ENCODE measurements at places on chromosomes 1 and 21. TPM values are rescaled to one million over a fixed set of nuclear protein-coding genes. Genes with fewer than 3 reads are reported as not detected.
A peak's percentile ranks its signal among the peaks of the same experiment; 100 is the strongest.

The FNDC10 gene
- 7.9 TPM for total RNA-seq

DNA sequence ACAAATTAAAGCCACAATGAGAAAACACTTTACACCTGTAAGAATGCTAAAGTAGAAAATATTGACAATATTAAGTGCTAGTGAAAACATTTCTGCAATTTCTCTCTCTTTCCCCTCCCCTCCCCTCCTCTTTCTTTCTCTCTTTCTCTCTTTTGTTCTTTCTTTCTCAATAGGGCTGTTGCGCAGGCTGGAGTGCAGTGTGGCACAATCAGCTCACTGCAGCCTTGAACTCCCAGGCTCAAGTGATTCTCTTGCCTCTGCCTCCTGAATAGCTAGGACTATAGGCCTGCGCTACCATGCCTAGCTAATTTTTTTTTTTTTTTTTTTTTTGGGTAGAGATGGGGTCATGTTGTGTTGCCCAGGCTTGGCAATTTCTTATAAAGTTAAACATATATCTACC is 5.9 kb upstream of the SHISAL2A start:
- H3K27ac ChIP-seq: no peak overlapping the region
- no peaks in the 10 kb centered on the region for H3K36me3 ChIP-seq
- H3K4me3 ChIP-seq: no peak overlapping the region

GRCh38 chr1:219130366-219130935 is 43.2 kb upstream of the LYPLAL1 start:
- no peaks in the 10 kb centered on the region for H3K36me3 ChIP-seq
- H3K4me3 ChIP-seq: no peak overlapping the region
- H3K4me1 ChIP-seq: peaks cover 8% of the 10 kb centered on the region
- no peak overlapping the region for H3K27ac ChIP-seq
- H3K27me3 ChIP-seq: no peaks in the 10 kb centered on the region

The TFF3 gene
- total RNA-seq: 9.1 TPM

DNA sequence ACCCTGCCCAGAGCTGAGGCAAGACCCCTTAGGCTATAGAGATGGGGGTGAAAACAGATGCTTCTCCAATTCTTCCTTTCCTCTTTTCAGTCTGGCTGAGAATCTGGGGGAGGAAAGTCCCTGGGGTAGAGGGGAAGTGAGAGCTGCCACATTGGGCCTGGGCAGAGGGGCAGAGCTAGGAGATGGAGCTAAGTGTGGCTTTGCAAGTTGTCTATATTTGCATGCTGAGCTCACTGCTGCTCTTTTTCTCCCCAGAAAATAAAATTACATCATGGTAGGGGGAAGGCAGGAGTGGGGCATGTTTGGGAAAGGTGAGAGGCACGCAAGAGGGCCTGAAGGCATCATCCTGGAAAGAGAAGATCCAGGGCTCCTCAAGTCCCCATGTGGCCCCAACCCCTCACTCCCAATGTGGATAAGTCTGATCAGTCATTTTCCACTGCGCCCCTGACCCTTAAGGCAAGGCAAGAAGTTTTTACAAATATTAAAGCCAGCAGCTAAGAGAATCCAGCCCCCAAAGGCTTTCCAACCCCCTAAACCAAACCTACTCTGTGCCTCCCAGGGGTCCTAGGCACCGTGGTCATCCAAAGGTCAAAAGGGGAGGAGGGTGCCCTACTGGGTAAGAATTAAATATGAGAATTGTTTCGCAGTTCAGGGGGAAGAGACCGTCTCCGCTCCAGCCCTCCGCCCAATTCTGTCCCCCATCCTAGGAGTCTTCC is 500 bp upstream of the PEA15 start:
- no peaks in the 10 kb centered on the region for H3K27me3 ChIP-seq
- H3K36me3 ChIP-seq: peaks cover 6% of the 10 kb centered on the region
- H3K4me1 ChIP-seq: peaks cover 23% of the 10 kb centered on the region
- no peak overlapping the region for H3K27ac ChIP-seq
- no peak for DNase-seq
- peak overlapping the region; percentile 89 for H3K4me3 ChIP-seq

DNA sequence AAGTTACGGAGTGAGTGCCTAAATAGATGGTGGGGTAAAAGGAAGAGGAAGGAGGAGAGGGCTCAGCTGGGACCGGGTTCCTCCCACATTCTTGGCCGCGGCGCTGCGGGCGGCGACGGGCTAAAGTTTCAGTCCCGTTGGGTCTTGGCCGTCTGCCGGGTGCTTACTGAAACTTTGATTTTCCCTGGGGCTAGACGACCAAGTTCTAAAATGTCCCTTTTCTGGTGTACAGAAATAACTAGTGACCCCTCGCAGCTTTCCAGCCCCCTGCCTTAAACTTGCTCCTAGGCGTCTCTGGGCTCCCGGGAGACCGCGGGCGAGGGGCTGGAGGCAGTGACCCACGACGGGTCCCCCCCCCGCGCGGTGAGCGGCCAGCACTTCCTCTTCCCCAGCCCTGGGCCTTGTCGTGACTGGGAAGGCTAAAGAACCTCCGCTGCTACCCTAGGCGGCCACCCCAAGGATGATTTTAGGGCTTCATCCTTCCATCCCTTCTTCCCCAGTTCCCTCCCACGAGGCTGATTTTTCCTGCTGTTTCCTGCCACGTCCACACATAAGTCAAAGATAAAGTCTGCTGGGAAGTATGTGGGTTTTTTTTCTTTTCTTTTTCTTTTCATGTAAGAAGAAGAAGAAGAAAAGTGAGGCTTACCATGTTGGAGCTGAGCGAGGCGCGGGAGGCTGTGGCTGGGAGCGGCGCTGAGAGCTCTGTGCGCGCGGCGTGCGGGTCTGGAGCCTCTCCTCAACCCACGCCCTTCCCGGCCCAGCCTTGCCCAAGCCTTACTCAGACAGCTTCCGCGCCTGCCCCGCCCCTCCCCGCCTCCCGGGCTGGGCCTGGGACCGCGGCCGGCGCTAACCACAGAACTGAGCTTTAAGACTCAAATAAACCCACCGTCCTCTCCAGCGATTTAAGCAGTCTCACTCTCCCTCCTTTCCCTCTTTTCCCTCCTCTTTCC is at the start of gene S100A11:
TSS of gene S100A11 (minus strand) at position 738 of the 950 bp plus-strand sequence. CDS start at position 649, 89 bp downstream.
- peak within 1 kb of the TSS; percentile 90 for H3K27ac ChIP-seq
- H3K36me3 ChIP-seq: peaks cover 27% of the 10 kb centered on the region
- no peaks in the 10 kb centered on the region for H3K27me3 ChIP-seq
- H3K4me1 ChIP-seq: peaks cover 33% of the 10 kb centered on the region
- peak within 1 kb of the TSS; percentile 77 for H3K4me3 ChIP-seq

The STMN1 gene
- 177 TPM for total RNA-seq

GRCh38 chr1:8070381-8070811 is 44.3 kb upstream of the ERRFI1 start:
- peaks cover 22% of the 10 kb centered on the region for H3K4me1 ChIP-seq
- H3K27me3 ChIP-seq: no peaks in the 10 kb centered on the region
- DNase-seq: peak; percentile 94
- H3K27ac ChIP-seq: peak overlapping the region; percentile 92

DNA sequence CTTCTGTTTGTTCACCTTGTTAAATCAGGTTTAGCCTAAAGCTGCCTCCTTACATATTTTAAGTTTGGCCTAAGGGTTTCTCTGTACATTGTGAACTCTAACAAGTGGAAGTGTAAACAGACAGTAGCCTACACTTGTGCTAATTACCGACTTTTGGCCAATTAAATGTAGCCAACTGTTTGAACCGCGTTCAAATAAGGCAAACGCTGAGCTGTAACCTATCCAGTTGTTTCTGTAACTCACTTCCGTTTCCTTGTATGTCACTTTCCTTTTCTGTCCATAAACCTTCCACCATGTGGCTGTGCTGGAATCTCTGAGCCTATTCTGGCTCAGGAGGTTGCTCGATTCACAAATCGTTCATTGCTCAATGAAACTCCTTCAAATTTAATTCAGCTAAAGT is 8.0 kb upstream of the FCAMR start:
- H3K4me1 ChIP-seq: no peaks in the 10 kb centered on the region
- H3K27ac ChIP-seq: no peak overlapping the region

GRCh38 chr21:36701756-36702621 is 3.1 kb downstream of the SIM2 start:
- peak overlapping the region; percentile 95 for H3K4me3 ChIP-seq
- H3K36me3 ChIP-seq: peaks cover 16% of the 10 kb centered on the region
- peak overlapping the region; percentile 79 for H3K27ac ChIP-seq
- H3K4me1 ChIP-seq: peaks cover 19% of the 10 kb centered on the region

DNA sequence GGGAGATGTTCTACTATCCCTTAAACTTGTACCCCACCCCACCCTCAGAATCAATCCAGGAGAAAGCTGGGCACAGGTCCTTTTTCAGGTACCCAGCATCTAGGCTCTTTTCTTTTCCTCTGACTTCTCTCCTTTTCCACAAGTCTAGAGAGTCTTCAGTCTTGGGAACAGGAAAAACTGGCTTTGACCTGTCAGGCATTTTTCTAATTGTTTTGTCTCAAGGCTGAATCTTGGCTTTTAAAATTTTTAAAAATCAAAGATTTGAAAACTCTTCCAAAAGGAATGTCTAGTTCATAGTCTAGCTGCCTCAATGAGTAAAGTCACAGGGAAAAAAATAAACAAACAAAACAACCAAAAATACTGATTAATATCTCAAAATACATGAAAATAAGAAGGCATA is 161.5 kb downstream of the HFM1 start:
- H3K27ac ChIP-seq: no peak overlapping the region

GRCh38 chr1:196193896-196194559 is 414.2 kb downstream of the KCNT2 start:
- no peak overlapping the region for H3K27ac ChIP-seq
- no peak overlapping the region for H3K4me3 ChIP-seq
- no peaks in the 10 kb centered on the region for H3K27me3 ChIP-seq

GRCh38 chr1:67583462-67583950 is 101.5 kb upstream of the GADD45A start:
- no peaks in the 10 kb centered on the region for H3K36me3 ChIP-seq
- H3K4me1 ChIP-seq: peaks cover 6% of the 10 kb centered on the region
- no peak for DNase-seq
- no peaks in the 10 kb centered on the region for H3K27me3 ChIP-seq

The TNNT2 gene
- total RNA-seq: 1.1 TPM

- H3K27ac ChIP-seq: no peak overlapping the region
- DNase-seq: no peak
- peaks cover 71% of the 10 kb centered on the region for H3K27me3 ChIP-seq
- no peaks in the 10 kb centered on the region for H3K4me1 ChIP-seq
- H3K4me3 ChIP-seq: no peak overlapping the region
- no peaks in the 10 kb centered on the region for H3K36me3 ChIP-seq
These were observed 55.0 kb upstream of the SYT6 start for GRCh38 chr1:114208714-114209113.

- no peak for DNase-seq
- no peak overlapping the region for H3K27ac ChIP-seq
- peaks cover 61% of the 10 kb centered on the region for H3K36me3 ChIP-seq
- no peaks in the 10 kb centered on the region for H3K27me3 ChIP-seq
- H3K4me3 ChIP-seq: no peak overlapping the region
These were observed 36.6 kb upstream of the ZFP69B start for GRCh38 chr1:40413527-40414252.

The SPRR1A gene
- total RNA-seq: not detected

The DIO1 gene
- not detected for total RNA-seq

GRCh38 chr21:46077674-46078101 is 20.2 kb upstream of the COL6A2 start:
- H3K4me3 ChIP-seq: no peak overlapping the region
- no peaks in the 10 kb centered on the region for H3K36me3 ChIP-seq
- DNase-seq: no peak
- peaks cover 21% of the 10 kb centered on the region for H3K4me1 ChIP-seq
- no peak overlapping the region for H3K27ac ChIP-seq

GRCh38 chr1:170562646-170563338 is 30.8 kb downstream of the GORAB start:
- H3K4me3 ChIP-seq: peak overlapping the region; percentile 36
- H3K27me3 ChIP-seq: no peaks in the 10 kb centered on the region
- DNase-seq: peak; percentile 95
- no peaks in the 10 kb centered on the region for H3K36me3 ChIP-seq
- peaks cover 16% of the 10 kb centered on the region for H3K4me1 ChIP-seq

DNA sequence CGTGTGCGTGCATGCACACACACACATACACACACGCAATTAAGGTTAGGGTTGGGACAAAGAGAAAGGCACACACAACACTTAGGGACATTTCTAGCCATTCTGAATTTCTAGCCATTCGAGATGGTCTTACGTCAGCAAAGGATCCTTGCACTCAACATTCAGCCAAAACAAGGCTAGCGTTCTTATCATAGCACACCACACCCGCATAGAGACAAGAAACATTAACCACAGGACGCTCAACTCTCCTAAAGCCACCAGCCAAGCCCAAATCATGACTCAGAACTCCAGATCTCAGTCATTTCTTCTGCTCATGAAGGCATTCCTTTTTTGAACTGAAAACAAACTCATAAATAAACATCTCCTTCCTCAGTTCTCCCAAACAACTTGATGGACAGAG is 106.8 kb downstream of the LMO4 start:
- no peaks in the 10 kb centered on the region for H3K36me3 ChIP-seq
- H3K4me3 ChIP-seq: no peak overlapping the region
- no peaks in the 10 kb centered on the region for H3K27me3 ChIP-seq
- no peak overlapping the region for H3K27ac ChIP-seq
- H3K4me1 ChIP-seq: peaks cover 9% of the 10 kb centered on the region

DNA sequence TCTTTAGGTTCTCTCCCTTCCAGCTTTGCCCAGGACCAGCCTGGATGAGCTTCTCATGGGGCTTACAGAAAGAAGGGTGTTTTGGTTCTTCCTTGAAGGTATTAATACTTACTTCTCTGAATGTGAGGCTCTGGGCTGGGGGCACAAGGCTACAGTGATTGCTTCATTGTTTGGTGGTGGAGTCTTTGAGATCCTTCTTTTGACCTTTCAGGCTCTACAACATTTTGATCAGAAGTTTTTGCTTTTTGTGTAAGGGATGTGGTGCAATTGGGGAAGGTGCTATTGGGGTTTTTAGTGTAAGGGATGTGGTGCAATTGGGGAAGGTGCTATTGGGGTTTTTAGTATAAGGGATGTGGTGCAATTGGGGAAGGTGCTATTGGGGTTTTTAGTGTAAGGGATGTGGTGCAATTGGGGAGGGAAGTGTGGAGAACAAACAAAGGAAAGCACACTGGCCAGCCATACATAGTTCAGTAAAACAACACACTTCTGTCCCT is 103.6 kb upstream of the IVNS1ABP start:
- H3K27me3 ChIP-seq: no peaks in the 10 kb centered on the region
- DNase-seq: no peak
- H3K36me3 ChIP-seq: no peaks in the 10 kb centered on the region
- H3K4me1 ChIP-seq: no peaks in the 10 kb centered on the region

DNA sequence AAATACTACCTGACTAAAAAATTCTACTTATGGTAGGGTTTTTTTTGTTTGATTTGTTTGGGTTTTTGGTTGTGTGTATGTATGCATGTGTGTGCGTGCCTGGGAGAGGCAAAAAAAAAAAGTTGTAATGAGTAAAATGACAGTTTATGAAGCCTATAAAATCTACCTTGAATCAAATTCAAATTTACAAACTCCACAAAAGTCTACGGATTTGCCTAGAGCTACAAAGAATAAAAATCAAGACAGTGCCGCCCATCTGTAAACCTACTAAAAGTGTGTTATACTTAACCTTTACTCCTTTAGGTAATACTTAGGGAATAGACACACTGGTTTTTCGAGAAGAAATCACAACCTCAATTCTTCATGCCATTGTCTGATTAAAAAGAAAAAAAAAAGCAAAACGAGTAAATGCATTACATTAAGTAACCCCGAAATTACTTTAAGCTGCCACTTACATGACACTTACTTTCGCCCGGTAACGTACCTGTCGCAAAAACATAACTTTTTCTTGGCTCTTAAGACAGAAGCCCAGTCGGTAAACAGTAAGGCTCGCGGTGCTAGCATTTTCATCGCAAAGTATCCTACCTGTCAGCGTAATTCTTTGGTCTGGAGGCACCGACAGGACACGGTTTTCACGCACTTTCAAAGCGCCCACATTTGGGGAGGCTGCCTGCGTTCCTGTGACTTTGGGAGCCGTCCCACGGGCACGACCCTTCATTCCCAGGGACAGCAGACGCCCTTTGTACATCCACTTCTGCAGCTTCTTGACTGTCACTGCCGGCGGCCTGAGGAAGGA is 951 bp downstream of the SYDE2 start:
- H3K4me1 ChIP-seq: peaks cover 44% of the 10 kb centered on the region
- H3K27me3 ChIP-seq: no peaks in the 10 kb centered on the region
- peak; percentile 40 for DNase-seq
- H3K36me3 ChIP-seq: no peaks in the 10 kb centered on the region

All from PC-3 (cell line).